ENCODE measurements at places on chromosomes 1 and 21.
A peak's percentile ranks its signal among the peaks of the same experiment; 100 is the strongest.

- DNase-seq: no peak
These were observed 7.4 kb upstream of the AGMAT start for GRCh38 chr1:15592285-15592684.

GRCh38 chr1:223224465-223224864 lies 81.4 kb upstream of the TLR5 start:
- no peak for DNase-seq

GRCh38 chr1:71438626-71439025 lies 357.8 kb upstream of the ZRANB2 start:
- DNase-seq: no peak

DNA sequence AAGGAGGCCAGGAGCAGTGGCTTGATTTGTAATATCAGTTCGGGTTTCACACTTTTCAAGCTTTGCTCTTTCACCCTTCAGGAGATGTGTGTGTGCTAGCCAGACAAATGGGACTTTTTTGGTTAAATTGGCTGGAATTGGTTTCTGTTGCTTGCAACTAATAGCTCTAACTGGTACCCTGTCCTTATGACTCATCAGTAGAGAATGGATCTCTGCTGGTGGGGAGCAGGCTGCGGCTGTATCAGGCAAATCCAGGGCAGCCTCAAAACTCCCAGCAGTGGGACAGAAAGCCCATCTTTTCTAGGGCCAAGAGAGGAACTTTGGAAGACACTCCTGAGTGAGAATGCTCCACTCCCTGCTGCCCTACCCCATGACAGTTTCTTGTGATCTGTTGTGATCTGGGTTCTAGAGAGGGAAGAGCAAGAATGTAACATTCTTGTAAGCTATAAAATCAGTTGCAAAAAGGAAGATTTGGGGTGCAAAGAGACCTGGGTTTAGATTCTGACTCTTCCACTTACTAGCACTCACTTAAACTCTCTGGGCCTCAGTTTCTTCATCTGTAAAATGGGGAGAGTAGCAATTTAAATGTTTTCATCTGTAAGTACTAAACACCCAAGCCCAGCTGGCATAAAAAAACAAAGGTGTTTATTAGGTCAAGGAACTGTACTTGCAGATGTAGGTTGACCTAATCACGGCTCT lies 257.0 kb upstream of the TMEM51 start:
- DNase-seq: peak; percentile 23

GRCh38 chr1:9643351-9644256 lies 7.9 kb upstream of the PIK3CD start:
- DNase-seq: no peak

DNA sequence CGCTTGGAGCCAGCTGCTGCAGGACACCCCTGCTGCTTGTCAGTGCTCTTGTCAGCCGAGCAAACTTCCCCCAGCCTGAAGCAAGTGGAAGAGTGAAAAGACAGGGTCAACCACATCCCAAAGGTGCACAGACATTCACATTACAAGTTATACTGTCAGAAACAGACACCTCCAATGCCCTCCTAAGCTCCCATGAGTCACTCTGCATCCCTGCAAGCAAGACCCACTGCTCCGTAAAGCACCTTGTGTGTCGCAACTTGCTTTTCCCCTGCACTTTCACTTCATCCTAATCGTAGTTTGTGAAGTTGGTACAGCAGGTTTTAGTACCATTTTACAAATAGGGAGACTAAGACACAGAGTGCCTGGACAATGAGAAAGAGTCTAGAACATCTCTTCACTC lies 51.1 kb downstream of the KCNH1 start:
- no peak for DNase-seq

GRCh38 chr1:107706182-107706581 lies 258.8 kb downstream of the VAV3 start:
- DNase-seq: no peak

- no peak for DNase-seq
These were observed 33.6 kb upstream of the DIP2A start for GRCh38 chr21:46425041-46425440.

- peak; percentile 64 for DNase-seq
These were observed 18.5 kb downstream of the ALDH4A1 start for GRCh38 chr1:18883636-18884418.

DNA sequence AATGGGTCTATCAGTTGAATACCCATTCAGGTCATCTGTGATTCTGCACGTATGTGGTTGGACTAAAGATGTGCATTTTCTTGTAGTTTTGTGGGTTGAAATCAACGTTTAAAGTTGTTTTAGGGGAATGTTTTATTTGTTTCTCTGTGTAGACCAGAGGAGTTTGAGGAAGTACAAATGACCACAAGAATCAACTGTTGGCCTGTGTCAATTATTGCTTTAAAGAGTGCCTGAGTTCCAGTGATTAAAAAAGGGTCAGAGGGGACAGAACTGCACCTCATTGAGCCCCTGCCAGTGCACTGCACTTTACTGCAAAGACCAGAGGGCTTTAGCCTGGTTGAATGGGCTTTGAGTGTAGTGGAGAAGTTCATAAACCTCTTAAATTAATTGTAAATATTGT lies 190.3 kb downstream of the VPS13D start:
- no peak for DNase-seq

DNA sequence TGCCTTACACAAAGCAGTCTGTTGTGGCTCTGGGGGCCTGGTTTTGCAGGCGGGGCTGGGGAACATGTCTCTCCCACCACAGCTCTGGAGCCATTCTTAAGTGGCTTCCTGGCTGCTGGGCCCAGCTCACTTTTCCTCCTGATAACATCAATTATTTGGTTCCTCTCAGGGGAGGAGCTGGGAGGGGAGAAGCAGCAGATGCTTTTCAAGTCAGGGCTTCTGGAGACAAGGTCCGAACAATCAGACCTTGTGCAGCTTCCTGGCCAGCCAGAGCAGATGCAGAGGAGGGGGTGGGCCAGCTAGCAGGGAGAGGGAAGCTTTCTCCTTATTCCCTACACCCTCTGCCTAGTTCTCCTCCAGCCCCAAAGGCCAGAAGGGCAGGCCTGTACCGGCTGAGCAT lies 3.7 kb upstream of the PAQR6 start:
- DNase-seq: no peak

- no peak for DNase-seq
These were observed 36.5 kb downstream of the IVNS1ABP start for GRCh38 chr1:185280589-185280988.

DNA sequence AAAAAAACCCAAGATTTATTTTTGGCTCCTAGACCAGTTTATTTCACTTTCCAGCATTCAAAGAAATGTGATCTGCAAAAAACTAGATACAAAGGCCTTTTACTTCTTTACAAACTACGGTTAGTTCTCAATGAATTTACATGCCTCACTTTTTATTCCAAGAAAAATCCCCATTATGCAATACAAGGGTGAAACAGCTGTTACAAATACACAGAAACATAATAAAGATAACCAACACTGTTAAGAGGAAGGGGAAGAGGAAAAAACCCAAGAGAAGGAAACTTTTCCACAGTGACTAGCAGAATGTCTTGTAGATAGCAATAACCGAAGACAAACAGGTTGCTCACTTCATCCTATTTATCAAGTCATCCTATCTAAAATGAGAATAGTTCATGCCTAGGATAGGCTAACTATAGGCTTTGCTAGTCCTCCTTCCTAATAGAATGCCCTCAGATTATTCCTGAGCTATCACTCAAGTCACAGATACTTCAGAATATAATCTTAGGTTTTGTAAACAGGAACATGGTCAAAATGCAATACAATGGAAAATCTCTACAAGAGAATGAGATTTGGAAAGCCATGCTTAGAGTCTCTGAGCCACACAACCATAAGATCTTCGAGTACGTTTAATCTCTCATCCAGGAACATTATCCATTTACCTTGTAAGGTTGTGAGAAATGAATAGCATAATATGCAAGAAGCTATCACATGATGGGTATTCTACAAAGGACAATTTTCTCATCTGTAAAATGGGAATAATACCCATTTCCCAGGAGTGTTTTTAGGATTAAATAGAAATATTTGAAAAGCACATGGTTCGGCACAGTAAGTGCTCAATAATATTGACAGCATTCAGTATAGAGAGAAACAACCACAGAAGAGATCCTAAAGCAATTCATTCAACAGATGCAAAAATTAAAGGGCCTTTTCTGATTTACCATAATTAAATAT lies 5.4 kb downstream of the PNRC2 start:
- peak; percentile 36 for DNase-seq

- DNase-seq: peak; percentile 86
These were observed 241.6 kb downstream of the PTPRC start for GRCh38 chr1:198880397-198880796.

GRCh38 chr1:211753649-211754251 lies 76.8 kb downstream of the LPGAT1 start:
- no peak for DNase-seq

GRCh38 chr1:46077644-46078043 lies 54.8 kb downstream of the PIK3R3 start:
- no peak for DNase-seq

DNA sequence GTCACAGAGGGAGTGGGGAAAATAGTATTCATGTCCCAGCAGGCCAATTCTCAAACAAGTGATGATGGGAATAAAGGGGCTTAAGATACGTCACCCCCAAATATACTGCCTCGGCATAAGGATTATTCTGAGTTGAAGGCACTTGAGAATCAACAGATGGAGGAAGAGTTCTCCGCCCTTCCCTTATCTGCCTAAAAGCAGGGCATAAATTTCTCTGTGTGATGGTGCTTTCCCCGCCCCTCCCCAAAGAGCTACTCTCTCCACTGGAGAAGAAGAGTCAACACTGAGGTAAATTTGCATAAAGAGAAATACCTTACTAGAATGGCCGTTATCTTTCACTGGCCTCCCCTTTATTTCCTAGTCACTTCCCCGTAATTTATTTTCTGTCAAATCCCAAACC lies 18.7 kb downstream of the BECN2 start:
- no peak for DNase-seq

GRCh38 chr1:94142022-94142421 lies 21.1 kb upstream of the ABCA4 start:
- peak; percentile 84 for DNase-seq

DNA sequence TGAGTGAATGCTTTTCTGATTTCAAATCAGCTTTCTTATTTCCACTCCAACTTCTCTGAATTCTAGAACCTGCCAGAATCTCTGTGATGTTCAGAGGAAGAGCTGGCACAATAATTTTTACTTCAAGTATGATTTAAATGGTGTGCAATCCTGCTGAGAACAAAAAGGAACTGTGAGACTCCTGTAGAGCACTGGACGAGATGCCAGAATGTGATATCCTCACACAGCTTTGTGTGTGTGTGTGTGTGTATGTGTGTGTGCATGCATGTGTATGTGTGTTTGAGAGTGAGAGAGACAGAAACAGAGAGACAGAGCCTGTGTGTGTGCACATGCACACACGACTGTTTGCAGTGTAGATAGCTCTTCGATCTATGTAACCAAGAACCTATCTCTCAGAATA lies 713.6 kb upstream of the ZP4 start:
- no peak for DNase-seq

- peak; percentile 86 for DNase-seq
These were observed 100.3 kb downstream of the UCHL5 start for GRCh38 chr1:192958871-192959270.

GRCh38 chr1:206685334-206685768 lies 646 bp downstream of the MAPKAPK2 start:
- peak; percentile 66 for DNase-seq

GRCh38 chr21:29181799-29182470 lies 51.5 kb downstream of the MAP3K7CL start:
- peak; percentile 88 for DNase-seq

DNA sequence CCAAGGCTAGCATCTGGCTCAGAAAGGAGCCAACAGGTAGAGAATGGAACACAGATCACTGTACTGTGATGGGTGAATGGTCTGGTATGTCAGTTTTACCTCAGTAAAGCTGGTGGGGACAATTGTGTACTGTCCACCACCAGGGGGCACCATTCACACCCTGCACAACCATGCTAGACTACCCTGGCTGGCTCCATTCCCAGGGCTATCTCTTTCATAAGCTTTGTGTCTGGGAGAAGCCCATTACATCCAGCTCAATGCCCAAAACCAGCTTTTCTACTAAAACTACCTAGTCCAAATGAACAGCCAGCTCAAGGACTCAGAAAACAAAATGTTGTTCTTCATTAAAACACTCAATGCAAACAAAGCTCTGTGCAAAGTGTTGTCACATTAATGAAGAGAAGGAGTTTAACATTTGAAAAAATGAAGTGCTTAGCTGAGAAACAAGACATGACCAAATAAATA lies 62.0 kb upstream of the RASAL2 start:
- peak; percentile 93 for DNase-seq

GRCh38 chr21:38139380-38140168 lies 117.2 kb upstream of the KCNJ15 start:
- DNase-seq: peak; percentile 11

GRCh38 chr1:153841463-153841994 lies 66.3 kb downstream of the SLC27A3 start:
- DNase-seq: peak; percentile 79

GRCh38 chr1:26910343-26911160 lies 3.2 kb downstream of the NR0B2 start:
- DNase-seq: no peak

- DNase-seq: peak; percentile 17
These were observed 2.8 kb downstream of the KCNJ9 start for GRCh38 chr1:160083968-160084770.

GRCh38 chr1:210288116-210288515 lies 40.6 kb upstream of the HHAT start:
- DNase-seq: no peak

- no peak for DNase-seq
These were observed 68.6 kb downstream of the MDM4 start for GRCh38 chr1:204584699-204585372.
